RKO (cell line): ENCODE measurements at places on chromosomes 5 and 9.

DNA sequence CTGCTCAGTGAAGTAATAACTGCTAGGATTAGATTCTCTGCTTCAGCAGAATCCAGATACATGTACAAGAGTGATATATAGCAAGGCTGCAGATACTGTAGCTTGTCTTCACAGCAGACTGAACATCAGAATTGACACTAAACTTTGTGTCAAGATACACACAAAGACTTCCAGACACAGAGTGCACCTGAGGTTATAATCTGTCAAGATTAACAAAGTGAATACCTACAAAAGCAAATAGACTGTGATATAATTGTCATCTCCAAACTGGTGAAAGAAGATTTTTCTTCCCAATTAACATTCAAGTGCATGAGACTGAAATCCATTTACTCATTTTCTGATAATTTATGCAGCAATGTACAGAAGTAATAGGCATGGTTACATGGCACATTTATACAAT, 2266.5 kb upstream of the WWC1 start:
- no peak for DNase-seq

DNA sequence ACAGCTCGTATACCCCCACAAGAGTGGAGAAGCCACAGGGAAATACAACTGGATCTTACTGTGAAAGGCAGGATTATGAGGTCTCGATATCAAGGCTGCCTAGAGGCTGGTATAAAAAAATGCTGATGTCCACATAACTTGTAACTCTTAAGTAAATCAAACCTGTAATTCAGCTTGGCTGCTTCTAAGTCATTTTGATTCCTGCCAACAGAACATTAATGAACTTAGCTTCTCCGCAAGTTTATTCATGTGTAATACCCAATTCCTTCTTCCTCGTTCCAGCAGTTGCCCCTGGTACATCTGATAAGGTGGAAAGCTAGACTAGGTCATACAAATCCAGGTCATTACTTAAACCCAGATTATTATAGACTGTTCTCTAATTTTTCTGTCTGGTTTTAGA, 16.4 kb upstream of the SMIM15 start:
- DNase-seq = no peak

GRCh38 chr5:9928326-9928725, 298.2 kb upstream of the TAS2R1 start:
- no peak for DNase-seq

DNA sequence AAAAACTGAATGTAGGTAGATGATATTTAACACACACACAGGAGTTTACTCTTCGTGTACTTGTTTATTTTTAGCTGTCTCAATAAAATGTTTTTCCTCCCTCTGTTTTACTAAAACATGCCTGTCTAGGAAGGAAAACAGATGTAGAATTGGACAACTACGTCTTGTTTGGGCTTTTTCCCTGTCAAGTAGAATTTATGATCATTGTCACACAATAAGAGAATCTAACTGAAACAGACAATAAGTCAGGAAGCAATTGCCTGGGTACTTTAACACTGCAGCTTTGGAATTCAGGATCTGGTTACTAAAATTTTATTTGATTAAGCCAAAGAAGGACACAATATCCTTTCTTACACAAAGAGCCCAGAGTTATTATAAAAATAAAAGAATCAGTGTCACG, 164.2 kb downstream of the ZDHHC21 start:
- no peak for DNase-seq

- DNase-seq = no peak
These were observed 116.8 kb downstream of the BOD1 start for GRCh38 chr5:173499471-173500212.

GRCh38 chr9:86675805-86676204, 271.5 kb downstream of the GAS1 start:
- DNase-seq = no peak

DNA sequence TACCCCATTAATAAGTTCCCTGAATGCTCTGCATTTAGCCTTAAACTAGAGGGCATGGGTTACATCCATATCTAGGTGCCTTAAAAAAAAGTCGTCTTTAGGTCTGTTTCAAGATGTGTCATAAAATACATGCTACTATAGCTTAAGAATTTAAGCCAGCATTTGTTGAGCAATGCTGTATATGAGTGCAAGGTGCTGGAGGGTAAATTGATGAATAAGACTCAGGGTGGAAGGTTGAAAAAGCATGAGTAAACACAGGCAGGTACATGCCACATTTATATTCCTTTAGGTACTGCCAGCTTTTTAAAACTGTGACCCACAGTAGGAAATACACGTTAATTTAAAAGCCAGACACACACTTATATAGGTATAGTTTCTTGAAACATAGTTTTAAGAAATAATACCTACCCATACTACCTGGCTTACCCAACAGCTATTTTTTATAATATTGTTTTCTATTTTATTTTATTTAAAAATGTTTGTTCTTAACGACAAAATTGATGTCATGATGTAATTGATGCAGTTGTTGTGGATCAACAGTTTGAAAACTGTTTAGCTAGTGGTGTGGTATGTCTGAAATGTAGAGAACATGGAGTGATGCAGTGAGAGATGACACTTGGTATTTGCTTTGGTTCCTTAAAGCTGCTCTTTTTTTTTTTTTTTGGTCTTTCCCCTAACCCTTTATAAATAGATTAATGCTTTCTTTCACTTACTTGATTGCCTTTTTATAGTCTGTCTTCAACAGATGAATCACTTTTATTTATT, 3.9 kb downstream of the HMGCR start:
- DNase-seq = peak; percentile 21

DNA sequence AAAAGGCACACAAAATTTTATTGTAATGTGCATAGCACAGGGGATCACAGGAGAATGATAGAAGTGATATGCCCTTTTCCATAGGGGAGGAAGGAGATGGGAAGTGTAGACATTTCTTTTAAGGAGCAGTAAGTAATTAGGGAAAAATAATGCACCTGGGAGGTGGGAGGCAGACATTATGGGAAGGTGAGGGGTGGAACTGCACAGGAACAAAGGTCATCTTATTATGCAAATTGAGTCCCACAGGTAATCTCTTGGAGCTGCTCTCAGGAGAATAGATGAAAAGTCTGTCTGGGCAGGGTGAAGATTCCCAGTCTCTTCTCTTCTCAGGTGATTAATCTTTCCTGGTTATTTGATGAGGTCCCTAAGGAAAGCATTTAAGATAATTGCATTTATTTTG, 331.5 kb downstream of the ENC1 start:
- DNase-seq = no peak
